ENCODE measurements at places on chromosomes 2 and 18.

DNA sequence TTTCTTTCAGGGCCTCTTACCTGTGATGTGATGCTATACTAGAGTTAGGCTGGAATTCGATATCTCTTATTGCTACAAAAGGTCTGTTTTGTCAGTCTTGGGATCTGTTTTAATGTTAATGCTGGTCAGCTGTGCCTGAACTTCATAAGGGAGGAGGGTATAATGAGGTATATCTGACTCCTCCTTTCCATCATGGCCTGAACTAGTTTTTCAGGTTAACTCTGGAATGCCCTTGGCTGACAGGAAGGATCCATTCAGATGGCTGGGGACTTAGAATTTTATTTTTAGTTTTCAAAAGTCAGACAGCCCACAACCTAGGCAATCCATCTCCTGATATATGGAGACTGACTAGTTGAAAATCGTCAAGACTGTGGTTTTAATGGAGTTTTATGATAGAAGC lies 35.9 kb upstream of the TBC1D8 start:
- no peak for DNase-seq

DNA sequence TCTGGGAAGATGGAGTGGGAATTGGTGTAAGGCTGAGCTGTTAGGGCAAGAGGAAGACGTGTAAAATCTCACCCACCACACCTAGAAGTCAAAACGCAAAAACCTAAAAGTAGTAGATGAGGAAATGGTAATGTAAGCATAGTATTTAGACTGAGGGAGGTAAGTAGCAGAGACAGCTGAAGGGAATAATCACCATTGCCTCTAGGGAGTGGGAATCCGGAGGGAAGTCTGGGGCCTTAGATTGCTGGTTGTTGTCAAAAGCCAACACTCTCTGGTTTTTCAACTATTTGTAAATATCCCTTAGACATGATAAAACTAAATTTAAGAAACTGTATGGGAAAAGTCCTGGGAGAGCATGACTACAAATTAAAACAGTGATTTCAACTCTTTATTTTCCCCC lies 28.7 kb upstream of the MYCN start:
- no peak for DNase-seq

- no peak for DNase-seq
Observed at GRCh38 chr2:214747992-214748391, 61.5 kb downstream of the BARD1 start.

DNA sequence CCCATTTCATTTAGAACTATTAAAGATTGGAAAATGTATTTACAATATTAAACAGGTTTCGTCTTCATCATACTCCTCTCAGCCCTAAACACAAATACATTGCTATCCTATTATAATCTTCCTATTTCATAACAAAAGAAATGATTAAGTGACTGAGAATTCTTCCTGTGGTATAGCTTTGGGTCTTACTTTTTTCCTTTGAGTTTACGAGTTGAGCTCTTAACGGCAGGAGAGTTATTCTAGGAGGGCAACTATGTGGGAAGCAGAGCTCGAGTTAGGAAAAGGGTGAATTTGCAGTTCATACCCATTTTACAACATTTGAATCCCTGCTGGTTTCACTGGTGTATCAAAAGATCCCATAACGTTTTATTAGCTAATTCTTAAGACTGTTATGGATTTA lies 105.0 kb downstream of the FIGN start:
- DNase-seq = no peak

Measured in occipital lobe (tissue), 3 donors.